ENCODE measurements at places on chromosomes 3 and 15.

GRCh38 chr3:193980326-193980725, 155.6 kb upstream of the HES1 start:
- H3K27me3 ChIP-seq: peaks cover 26% of the 10 kb centered on the region
- H3K36me3 ChIP-seq: no peaks in the 10 kb centered on the region
- H3K4me3 ChIP-seq: no peak overlapping the region
- H3K4me1 ChIP-seq: no peaks in the 10 kb centered on the region

GRCh38 chr3:195082811-195083210, 188.1 kb downstream of the XXYLT1 start:
- no peak overlapping the region for H3K27ac ChIP-seq
- no peak overlapping the region for H3K4me3 ChIP-seq

DNA sequence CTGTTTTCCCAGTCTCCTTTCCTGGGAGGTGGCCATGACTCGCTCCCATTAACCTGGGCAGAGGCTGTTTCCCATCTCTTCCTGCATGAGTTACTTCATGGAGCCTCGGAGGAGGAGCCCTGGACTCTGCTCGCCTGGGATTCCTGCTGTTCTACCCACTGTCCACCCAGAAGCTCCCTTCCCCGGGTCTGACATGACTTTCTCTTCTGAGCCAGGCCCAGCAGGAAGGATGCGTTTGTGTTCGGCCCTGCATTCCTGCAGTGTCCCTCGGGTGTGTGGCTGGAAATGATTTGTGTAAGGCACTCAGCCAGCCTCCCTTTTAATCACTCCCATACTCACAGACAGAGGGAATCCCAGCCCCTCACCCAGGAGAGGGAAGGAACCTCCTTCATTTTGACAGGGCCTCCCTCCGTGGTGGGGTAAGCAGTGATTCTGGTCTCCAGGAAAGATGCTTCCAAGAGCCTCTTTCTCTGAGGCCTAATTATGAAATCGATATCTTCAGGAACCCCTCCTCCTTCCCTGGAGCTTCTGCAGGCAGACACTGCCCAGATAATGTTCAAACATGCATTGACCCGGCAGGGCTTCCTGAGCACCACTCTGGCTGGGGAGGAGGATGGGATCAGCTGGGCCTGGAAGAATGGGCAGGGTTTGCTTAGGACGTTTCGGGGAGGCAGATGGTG, 41.6 kb upstream of the DLG1 start:
- H3K36me3 ChIP-seq: no peaks in the 10 kb centered on the region
- H3K27me3 ChIP-seq: no peaks in the 10 kb centered on the region
- H3K27ac ChIP-seq: peak overlapping the region; percentile 23
- peak; percentile 51 for DNase-seq

GRCh38 chr15:48400086-48400485, 68.9 kb downstream of the DUT start:
- H3K4me1 ChIP-seq: peaks cover 17% of the 10 kb centered on the region
- peak overlapping the region; percentile 4 for H3K27ac ChIP-seq
- no peaks in the 10 kb centered on the region for H3K36me3 ChIP-seq
- H3K27me3 ChIP-seq: no peaks in the 10 kb centered on the region
- DNase-seq: peak; percentile 60

- H3K4me1 ChIP-seq: peaks cover 4% of the 10 kb centered on the region
- no peaks in the 10 kb centered on the region for H3K27me3 ChIP-seq
- DNase-seq: peak; percentile 67
- peak overlapping the region; percentile 92 for H3K4me3 ChIP-seq
- H3K27ac ChIP-seq: peak overlapping the region; percentile 87
- H3K36me3 ChIP-seq: no peaks in the 10 kb centered on the region
Measured at GRCh38 chr15:80060356-80061006, 1.0 kb downstream of the ZFAND6 start.

- no peak for DNase-seq
- H3K4me1 ChIP-seq: no peaks in the 10 kb centered on the region
- H3K4me3 ChIP-seq: peak overlapping the region; percentile 55
- no peaks in the 10 kb centered on the region for H3K36me3 ChIP-seq
- H3K27me3 ChIP-seq: peaks cover 23% of the 10 kb centered on the region
Measured at GRCh38 chr15:51266656-51267050, 71.7 kb downstream of the CYP19A1 start.

DNA sequence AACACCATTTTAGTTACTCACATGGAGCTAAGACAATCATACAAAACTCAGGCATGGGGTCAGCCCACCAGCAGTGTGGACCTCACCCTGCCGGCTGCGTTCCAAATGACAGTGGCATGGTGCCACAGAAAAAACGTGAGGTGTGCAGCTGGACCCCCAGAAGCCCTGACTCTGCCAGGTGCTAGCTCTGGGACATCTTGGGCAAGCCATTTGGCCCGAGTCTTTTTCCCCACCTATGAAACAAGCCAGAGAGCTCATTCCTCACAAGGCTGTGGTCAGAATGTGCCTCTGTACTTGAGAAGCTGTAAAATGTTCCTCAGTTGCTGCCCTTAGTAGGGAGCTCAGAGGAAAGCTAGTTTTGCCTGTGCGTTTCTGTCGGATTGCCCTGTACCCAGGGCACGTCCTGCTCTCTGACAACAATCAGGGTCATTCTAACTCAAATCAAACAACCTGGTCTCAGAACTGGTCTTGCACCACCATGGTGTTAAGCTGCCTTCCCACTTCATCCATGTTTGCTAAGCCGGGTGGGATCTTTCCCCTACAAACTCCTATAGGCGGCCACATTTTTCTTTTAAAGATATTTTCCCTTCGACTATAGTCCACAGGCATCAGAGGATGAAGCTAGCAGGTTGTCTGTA, 44.9 kb downstream of the LIPC start:
- H3K36me3 ChIP-seq: no peaks in the 10 kb centered on the region
- H3K4me3 ChIP-seq: no peak overlapping the region
- no peak for DNase-seq
- peaks cover 11% of the 10 kb centered on the region for H3K4me1 ChIP-seq

GRCh38 chr3:43770426-43771103, 79.8 kb downstream of the ABHD5 start:
- H3K4me3 ChIP-seq: no peak overlapping the region
- H3K36me3 ChIP-seq: no peaks in the 10 kb centered on the region

GRCh38 chr15:98386561-98386960, 261.8 kb upstream of the IGF1R start:
- no peaks in the 10 kb centered on the region for H3K36me3 ChIP-seq
- H3K27me3 ChIP-seq: no peaks in the 10 kb centered on the region
- no peak overlapping the region for H3K27ac ChIP-seq

- no peak for DNase-seq
- no peak overlapping the region for H3K4me3 ChIP-seq
- H3K36me3 ChIP-seq: no peaks in the 10 kb centered on the region
- H3K4me1 ChIP-seq: peaks cover 4% of the 10 kb centered on the region
- H3K27me3 ChIP-seq: no peaks in the 10 kb centered on the region
Measured at GRCh38 chr3:16407366-16407765, 106.1 kb downstream of the RFTN1 start.

DNA sequence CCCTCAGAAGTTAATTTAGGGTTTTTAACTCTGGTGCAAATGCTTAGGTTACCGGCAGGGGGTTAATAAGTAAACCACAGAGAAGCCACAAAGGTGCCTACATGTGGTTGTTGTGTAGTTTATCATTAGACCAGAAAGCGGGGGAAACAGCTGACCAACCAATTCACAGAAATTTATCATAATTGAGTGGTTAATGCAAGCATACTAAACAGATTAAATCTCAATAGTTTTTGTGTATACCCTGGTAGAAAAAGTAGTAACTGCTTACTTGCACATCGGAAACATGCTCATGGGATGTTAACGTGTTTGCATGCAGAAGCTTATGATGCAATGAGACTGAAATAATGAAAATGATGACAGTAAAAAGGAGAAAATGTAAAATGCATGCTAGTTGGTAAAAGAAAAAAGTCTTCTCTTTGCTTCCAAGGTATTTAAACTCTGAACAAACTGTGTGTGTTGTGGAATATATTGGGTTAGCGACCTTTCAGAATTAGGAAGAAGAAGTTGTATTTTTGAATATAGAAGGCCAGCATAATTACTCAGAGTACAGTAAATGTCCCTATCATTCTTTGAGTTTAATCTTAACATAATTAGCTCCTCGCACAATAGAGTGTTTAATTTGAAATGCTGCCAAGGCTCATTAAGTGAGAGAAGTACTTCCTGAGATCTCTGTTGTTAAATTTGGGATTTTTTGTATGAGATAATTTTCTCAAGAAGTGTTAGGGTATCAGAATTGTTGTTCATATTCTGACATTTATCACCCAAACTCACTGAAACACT, 316.2 kb downstream of the PTPRG start:
- H3K4me3 ChIP-seq: no peak overlapping the region
- no peaks in the 10 kb centered on the region for H3K36me3 ChIP-seq
- no peaks in the 10 kb centered on the region for H3K27me3 ChIP-seq
- H3K27ac ChIP-seq: no peak overlapping the region
- DNase-seq: peak; percentile 29

GRCh38 chr3:185251272-185251671, 2.6 kb downstream of the EHHADH start:
- no peaks in the 10 kb centered on the region for H3K4me1 ChIP-seq
- no peak for DNase-seq
- H3K27ac ChIP-seq: no peak overlapping the region
- H3K36me3 ChIP-seq: no peaks in the 10 kb centered on the region

GRCh38 chr3:175404027-175404426, 544.9 kb downstream of the NAALADL2 start:
- H3K27me3 ChIP-seq: no peaks in the 10 kb centered on the region
- H3K4me1 ChIP-seq: no peaks in the 10 kb centered on the region
- H3K36me3 ChIP-seq: no peaks in the 10 kb centered on the region
- no peak overlapping the region for H3K27ac ChIP-seq
- no peak overlapping the region for H3K4me3 ChIP-seq
- peak; percentile 33 for DNase-seq

DNA sequence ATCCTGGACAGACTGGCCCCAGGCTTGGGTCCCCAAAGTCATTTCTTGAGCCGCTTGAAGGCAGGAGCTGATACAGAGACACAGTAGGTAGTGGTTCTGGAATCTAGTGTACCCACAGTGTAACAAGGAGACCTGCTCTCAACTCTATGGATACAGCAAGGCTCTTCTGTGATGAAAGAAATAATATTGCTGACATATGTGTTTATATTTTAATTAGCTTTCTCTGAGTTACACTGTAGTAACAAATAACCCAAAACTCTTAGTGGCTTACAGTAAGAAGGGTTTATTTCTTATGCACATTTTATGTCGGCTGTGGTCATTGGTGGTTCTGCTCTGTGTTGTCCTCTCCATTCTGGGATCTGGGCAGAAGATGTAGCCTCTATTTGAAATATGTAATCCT, 45.5 kb downstream of the CHST14 start:
- H3K27me3 ChIP-seq: no peaks in the 10 kb centered on the region
- peaks cover 2% of the 10 kb centered on the region for H3K4me1 ChIP-seq
- DNase-seq: no peak
- H3K4me3 ChIP-seq: no peak overlapping the region
- no peak overlapping the region for H3K27ac ChIP-seq

DNA sequence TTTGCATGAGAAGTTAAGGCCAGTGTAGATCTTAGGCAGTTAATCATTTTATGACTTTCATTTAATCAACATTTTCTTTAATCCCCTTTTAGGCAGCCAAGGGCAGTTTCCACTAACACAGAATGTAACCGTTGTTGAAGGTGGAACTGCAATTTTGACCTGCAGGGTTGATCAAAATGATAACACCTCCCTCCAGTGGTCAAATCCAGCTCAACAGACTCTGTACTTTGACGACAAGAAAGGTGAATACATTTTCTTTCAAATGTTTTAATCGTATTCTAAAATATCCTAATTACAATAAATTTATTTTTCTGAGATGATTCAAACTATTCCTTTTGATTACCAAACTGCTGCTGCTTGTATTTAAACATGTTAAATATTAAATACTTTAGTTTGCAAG, 843.2 kb downstream of the CADM2 start:
- no peaks in the 10 kb centered on the region for H3K36me3 ChIP-seq
- no peak overlapping the region for H3K27ac ChIP-seq
- no peak overlapping the region for H3K4me3 ChIP-seq
- no peaks in the 10 kb centered on the region for H3K4me1 ChIP-seq

DNA sequence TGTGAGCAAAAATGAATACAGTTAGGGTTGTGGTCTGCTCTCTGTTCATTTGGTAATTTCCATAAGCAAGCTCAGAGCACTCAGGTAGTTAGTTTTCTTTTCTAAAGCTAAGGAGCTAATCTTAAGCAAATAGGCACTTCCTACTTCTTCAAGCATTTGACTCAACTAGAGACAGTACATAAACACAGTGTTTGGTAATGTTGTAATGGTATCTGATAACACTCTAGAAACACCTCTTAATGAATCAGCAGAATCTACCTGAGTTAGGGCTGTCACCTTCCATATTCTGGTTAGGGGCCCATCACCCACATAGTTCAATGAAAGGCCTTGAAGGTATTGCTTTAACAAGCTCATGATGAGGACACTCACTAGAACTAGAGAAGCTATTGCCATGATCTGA, 83.1 kb downstream of the PLCH1 start:
- H3K27me3 ChIP-seq: no peaks in the 10 kb centered on the region
- no peaks in the 10 kb centered on the region for H3K4me1 ChIP-seq
- H3K36me3 ChIP-seq: no peaks in the 10 kb centered on the region
- no peak for DNase-seq

GRCh38 chr3:99466331-99466730, 172.1 kb upstream of the COL8A1 start:
- no peaks in the 10 kb centered on the region for H3K36me3 ChIP-seq
- no peak overlapping the region for H3K4me3 ChIP-seq
- H3K27me3 ChIP-seq: no peaks in the 10 kb centered on the region
- DNase-seq: peak; percentile 30
- no peaks in the 10 kb centered on the region for H3K4me1 ChIP-seq

GRCh38 chr3:170425491-170426239, 7.0 kb downstream of the CLDN11 start:
- H3K27me3 ChIP-seq: no peaks in the 10 kb centered on the region
- H3K36me3 ChIP-seq: peaks cover 15% of the 10 kb centered on the region
- no peak overlapping the region for H3K4me3 ChIP-seq
- H3K4me1 ChIP-seq: peaks cover 7% of the 10 kb centered on the region
- no peak overlapping the region for H3K27ac ChIP-seq
- DNase-seq: no peak

- DNase-seq: no peak
- H3K36me3 ChIP-seq: no peaks in the 10 kb centered on the region
- H3K4me3 ChIP-seq: no peak overlapping the region
- no peak overlapping the region for H3K27ac ChIP-seq
- H3K4me1 ChIP-seq: no peaks in the 10 kb centered on the region
- H3K27me3 ChIP-seq: no peaks in the 10 kb centered on the region
Measured at GRCh38 chr3:81434161-81434560, 327.3 kb downstream of the GBE1 start.

GRCh38 chr3:59621037-59621436, 571.2 kb upstream of the CFAP20DC start:
- no peaks in the 10 kb centered on the region for H3K27me3 ChIP-seq
- no peaks in the 10 kb centered on the region for H3K4me1 ChIP-seq
- no peak overlapping the region for H3K4me3 ChIP-seq
- DNase-seq: no peak

- H3K36me3 ChIP-seq: no peaks in the 10 kb centered on the region
- no peak overlapping the region for H3K27ac ChIP-seq
- H3K4me3 ChIP-seq: no peak overlapping the region
- no peak for DNase-seq
- no peaks in the 10 kb centered on the region for H3K4me1 ChIP-seq
- H3K27me3 ChIP-seq: no peaks in the 10 kb centered on the region
Measured at GRCh38 chr15:76451540-76451939, 115.0 kb downstream of the ISL2 start.

- H3K4me1 ChIP-seq: no peaks in the 10 kb centered on the region
- no peaks in the 10 kb centered on the region for H3K36me3 ChIP-seq
- no peak for DNase-seq
- H3K4me3 ChIP-seq: no peak overlapping the region
Measured at GRCh38 chr3:86772699-86773098, 218.2 kb downstream of the VGLL3 start.

All from fibroblast of lung (primary cell).